ENCODE measurements at places on chromosomes 16 and 17.

DNA sequence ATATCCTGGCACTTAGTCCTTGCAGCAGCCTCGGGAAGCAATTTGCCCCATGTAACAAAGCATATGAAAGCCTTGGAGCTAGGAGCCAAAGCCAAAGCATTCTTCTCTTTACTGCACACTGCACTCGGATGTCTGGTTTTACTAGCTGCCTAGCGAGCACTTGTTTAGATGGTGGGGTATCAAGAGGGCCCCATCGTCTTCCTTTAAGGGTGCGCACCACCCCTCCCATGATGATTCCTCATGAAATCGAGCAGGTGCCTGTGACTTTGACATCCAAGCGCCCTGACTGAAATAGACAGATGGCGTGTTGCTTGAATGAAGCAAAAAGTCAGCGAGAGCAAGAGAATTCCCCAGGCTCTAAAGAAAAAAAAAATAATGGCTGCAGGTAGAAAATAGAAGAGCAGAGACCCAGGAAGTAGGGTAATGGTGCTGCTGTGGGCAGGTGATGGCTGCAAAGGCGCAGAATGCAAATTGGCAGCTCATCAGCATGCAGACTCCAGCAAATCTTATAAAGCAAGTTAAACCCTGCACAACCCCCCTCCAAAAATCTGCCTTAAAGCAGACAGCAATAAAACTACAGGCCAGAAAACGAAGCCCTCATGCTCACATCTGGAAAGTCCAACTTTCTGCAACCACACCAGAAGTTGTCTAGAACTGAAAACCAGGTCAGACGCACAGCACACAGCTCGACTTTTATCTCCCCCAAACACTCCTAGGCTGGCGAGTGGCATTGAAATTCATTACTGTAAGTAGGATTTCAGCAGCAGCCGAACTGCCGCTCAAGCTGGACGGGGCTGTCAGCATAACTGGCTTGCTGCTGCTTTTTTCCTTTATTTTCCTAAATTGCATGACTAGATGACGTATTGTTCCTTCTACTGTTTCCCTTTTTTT is 384.3 kb downstream of the RBFOX1 start:
- DNase-seq, result no peak

DNA sequence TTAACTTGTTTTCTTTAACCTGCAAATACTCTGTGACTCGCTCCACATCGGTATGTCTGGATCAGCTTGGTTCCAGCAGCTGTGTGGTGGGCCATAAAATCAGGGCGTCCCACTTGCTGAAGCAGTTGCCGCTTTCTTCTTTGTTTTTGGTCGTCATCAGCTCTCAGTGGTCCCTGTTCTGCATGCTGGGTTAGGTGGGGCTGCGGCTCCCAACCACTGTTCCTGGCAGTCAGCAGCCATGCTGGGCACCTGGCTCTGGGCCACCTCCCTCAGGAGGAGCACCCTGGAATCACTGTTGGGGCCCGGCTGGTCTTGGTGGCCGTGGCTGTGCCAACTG is 23.0 kb downstream of the MGRN1 start:
- DNase-seq, result no peak

DNA sequence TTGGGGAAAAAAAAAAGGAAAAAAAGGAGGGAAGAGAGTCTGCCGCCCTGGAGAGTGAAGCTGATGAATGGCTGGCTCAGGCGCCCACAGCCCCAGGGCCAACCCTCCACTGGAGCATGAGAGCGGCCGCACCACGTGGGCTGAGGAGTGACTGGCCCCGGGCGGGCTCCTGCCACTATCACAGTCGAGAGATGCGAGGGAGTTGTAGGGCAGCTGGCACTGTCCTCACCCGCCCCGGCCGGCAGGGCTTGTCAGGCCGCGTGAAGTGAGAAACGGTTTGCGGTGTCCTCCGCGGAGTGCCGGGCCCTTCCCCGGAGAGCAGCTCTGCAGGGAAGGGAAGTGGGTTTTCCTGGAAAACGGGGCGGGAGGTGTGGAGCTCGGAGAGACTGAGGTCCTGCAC is 45.9 kb downstream of the JPH3 start:
- no peak for DNase-seq

- DNase-seq, result no peak
Measured at GRCh38 chr16:1042866-1043265, 29.7 kb upstream of the SSTR5 start.

DNA sequence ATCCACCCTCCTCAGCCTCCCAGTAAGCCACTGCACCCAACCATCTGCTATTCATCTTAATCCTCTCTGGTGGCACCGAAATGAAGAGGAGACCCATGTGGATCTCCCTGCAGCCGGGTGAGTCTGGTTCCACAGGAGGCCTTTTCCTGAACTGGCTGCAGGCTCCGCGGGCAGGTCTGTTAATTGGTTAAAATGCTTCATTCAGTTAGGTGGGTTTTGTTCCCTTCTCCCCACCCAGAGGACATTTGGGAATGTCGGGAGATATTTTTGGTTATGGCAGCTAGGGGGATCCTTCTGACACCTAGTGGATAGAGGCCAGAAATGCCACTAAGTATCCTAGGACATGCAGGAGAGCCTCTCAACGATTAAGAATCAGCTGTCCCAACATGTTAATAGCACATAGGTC is 16.7 kb downstream of the C16orf54 start:
- no peak for DNase-seq

DNA sequence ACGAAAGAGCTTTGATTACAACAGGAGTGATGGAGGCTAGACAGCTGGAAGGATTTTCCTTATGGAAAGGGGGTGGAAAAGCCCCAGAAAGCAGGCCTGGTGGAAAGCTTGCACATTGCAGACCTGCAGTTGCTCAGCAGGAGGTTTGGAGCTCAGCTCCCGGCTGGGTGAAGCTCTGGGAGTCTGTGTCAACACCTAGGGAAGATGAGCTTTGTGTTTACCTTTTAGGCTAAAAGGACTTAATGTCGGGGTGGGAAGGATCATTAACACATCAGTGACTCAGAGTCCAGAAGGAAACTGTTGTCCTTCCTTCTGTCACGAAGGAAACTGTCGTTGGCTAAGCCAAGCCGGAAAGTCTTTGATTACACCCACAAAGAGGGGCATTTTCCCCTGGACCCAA is 48.2 kb downstream of the RAP1GAP2 start:
- no peak for DNase-seq

- DNase-seq, result no peak
Measured at GRCh38 chr17:44733753-44734152, 25.0 kb upstream of the ADAM11 start.

- DNase-seq, result peak; percentile 62
Measured at GRCh38 chr16:85010931-85011845, at the start of gene ZDHHC7. TSS of gene ZDHHC7 (minus strand) at chr16:85011535. CDS start at chr16:84990618, 20,917 bp downstream.

DNA sequence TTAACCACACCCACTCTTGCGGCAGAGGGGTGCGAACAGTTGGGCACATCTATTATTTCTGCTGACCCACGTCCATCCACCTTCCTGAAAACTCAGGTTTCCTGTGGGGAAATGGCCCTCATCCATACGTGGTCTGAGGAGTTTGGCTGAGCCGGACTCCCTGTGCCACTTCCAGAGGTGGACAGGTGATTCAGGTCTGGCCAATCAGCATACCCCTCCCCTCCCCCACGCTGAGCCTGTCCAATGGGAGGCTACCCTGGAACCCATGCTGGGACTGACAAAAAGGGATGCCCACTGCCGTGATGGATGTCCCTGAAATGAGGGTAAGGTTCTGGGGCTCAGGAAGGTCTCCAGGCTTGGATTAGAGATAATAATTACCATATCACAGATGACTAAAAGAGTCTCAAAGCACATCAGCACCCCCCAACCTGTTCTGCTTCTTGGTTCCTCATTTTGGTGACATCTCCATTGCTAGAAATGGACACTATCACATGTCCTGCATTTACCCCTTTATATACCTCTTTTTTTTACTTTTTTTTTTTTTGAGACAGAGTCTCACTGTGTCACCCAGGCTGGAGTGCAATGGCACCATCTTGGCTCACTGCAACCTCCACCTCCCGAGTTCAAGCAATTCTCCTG is 5.3 kb upstream of the MAPK7 start:
- no peak for DNase-seq

GRCh38 chr17:76082326-76083251 is 3.6 kb downstream of the ZACN start:
- DNase-seq, result no peak

GRCh38 chr16:62386411-62386810 is 350.2 kb upstream of the CDH8 start:
- DNase-seq, result no peak

- no peak for DNase-seq
Measured at GRCh38 chr17:49832840-49833599, 14.8 kb downstream of the TAC4 start.

GRCh38 chr16:72711823-72712222 is 336.1 kb downstream of the ZFHX3 start:
- no peak for DNase-seq

DNA sequence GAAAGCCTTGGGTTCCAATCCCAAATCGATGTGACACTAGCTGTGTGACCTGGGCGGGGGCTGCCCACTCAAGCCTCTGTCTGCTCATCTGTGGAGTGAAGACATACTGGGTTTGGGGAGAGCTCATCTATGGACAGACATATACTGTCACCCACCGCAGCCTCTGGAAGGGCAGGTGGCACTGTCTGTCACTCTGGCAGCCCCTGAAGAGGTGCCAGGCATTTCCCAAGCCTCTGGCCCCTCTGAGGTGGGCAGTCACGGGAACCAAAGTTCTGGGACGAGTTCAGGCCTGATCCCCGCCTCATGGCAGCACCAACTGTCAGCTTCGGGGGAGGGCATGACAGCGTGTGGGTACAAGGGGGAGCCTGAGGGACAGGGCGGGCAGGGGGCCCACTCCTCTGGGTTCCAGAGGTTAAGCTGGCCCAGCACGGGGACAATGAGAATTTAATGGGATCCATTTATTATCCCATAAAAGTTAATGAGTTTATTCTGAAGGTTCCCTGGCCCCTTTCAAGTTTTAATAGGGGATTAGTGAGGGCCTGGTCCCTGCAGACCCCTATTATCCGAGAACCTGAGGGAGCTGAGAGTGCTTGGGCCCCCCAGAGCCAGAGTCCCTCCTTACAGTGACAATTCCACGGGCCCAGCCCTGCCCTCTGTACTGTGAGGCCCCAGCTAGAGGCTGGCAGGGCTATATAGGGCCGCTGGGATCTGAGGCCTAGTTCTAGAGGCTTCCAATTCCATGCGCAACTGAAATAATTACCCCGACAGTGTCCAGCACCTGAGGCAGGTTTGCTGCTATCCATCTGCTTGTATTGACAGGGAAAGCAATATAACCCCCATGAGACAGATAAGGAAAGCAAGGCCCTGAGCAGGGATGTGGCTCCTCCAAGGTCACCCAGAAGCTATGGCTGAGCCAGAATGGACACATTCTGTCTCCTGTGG is 18.8 kb downstream of the SEZ6 start:
- no peak for DNase-seq

DNA sequence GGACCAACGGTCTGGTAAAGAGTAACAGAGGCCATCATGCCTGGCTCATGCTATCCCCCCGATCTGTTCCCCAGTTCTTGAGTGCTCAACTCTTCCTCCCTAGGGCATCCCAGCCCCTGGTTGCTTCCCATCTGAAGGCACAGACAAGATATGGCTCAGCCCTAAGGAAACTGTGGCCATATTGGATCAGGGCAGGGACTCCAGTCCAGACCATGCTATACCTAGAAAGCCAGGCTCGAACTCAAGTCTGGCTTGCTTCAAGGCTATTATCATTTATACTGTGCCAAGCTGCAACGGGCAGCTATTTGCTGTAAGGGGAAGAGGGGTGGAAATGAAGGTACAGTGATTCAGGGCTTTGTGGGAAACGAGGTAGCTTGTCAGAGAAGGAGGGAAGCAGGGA is 2.8 kb downstream of the UBTF start:
- DNase-seq, result no peak

- no peak for DNase-seq
Measured at GRCh38 chr17:15263206-15263579, 1.9 kb downstream of the PMP22 start.

- DNase-seq, result no peak
Measured at GRCh38 chr16:66264311-66265047, 102.0 kb upstream of the CDH5 start.

DNA sequence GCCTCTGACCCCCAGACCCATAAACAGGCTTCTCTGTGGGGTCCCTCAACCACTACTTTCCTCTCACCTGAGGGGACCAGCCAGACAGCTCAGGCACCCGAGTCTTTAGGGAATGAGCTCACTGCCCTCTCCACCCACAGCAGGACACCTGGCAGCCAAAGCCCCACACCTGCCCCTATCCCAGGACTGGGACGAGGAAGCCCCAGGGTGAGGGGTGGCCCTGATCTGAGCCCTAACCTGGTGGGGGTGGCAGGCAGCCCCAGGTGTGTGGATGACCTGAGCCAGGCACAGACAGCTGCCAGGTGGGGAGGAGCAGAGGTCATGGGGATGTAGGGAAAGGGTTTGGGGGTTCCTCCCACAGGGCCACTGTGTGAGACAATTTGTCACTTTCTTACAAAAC is 1.7 kb upstream of the TEX19 start:
- DNase-seq, result no peak

DNA sequence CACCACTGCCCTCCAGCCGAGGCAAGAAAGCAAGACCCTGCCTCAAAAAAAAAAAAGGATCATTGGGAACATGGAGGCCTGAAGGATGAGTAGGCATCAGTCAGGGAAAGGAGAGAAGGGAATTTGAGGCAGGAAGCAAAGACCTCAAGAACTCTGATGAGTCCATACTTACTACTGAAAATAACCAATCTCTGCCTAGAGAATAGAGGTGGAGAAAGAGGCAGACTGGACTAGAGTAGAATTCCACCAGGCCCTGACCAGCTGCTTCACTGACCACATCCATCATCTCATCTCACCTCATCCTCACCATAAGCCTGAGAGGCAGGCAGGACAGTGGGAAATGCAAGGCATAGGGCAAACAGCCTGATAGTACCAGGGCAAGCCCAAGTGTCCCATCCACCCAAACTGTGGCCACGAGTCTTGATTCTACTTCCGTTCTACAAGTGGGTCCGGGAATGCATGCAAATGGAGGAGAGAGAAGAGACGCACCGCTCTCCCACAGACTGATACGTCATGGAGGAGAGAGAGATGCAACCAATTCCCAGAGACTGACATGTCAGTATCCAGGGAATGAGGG is 17.1 kb downstream of the ANKRD11 start:
- no peak for DNase-seq

GRCh38 chr17:78131172-78132083 is 857 bp downstream of the TMC8 start:
- DNase-seq, result no peak

DNA sequence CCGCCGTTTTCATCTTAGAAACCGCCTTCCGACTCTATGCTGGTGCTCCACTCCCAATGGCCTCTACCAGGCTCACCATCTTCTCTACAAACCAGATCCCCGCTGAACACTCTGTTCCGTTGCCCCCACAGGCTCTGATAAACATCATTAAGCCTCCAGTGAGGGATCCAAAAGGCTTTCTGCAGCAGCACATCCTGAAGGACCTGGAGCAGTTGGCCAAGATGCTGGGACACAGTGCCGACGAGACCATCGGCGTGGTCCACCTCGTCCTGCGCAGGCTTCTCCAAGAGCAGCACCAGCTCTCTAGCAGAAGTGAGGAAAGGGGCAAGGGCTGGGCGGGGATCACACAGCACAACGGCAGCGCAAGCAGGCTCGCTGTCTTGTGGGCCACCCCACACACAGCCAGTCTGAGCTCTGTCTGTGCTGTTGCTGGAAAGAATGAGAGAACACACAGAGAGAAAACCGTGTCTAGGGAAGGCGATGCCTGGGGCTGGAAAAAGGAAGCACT is 33.5 kb upstream of the ENDOV start:
- DNase-seq, result no peak
